ENCODE measurements at places on chromosomes 12 and 14. TPM values are rescaled to one million over a fixed set of nuclear protein-coding genes. Genes with fewer than 3 reads are reported as not detected.

DNA sequence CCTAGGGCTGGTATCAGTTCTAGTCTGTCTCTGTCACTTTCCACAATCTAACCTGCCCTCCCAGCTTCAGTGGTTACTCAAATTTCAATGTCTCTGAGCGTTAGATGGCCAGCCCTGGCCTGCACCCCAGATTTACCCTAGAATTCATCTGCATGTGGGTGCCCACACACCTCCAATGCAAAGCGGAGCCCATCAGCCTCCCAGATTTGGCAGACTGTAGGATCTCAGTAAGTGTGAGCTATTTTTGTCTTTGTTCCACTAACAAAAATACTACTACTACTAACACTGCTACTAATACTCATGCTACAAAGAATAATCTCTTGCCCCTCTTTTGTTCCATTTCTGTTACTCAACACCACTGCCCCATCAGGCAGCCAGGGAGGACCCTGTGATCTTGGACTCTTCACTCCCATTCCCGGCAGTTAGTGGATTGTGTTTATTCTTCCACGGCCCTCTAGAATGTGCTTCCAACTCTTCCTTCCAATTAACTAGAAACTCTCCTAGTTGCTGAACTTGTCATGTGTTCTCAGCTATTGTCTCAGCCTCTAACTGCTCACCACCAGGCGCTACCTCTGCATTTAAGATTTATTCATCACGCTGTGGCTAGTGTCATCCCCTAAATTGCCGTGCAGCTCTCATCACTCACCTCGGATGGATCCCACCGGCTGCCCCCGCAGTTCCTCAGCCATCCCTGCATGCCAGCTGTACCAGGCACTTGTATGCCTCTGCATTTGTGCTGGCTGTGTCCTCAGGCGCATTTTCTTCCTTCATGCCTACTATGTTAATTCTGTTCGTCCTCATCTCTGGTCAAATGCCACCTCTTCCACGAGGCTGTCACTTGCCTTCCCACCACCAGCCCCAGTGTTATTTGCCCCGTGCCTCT is 150.6 kb upstream of the HIF1A start:
- no peak for DNase-seq

- no peak for DNase-seq
These were observed 22.2 kb upstream of the RDH16 start for GRCh38 chr12:56979628-56980027.

DNA sequence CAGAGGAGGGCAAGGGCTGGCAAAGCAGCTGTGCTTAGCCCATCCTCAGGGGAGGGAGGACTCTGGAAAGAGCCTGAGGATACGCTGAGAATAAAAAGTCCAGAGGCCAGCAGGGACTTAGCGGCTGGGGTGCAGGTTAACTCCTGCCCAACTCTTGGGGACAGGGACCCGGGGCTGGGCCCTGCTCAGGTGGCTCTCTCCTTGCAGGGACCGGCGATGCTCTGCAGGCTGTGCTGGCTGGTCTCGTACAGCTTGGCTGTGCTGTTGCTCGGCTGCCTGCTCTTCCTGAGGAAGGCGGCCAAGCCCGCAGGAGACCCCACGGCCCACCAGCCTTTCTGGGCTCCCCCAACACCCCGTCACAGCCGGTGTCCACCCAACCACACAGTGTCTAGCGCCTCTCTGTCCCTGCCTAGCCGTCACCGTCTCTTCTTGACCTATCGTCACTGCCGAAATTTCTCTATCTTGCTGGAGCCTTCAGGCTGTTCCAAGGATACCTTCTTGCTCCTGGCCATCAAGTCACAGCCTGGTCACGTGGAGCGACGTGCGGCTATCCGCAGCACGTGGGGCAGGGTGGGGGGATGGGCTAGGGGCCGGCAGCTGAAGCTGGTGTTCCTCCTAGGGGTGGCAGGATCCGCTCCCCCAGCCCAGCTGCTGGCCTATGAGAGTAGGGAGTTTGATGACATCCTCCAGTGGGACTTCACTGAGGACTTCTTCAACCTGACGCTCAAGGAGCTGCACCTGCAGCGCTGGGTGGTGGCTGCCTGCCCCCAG is 2.8 kb downstream of the B3GNT4 start:
- no peak for DNase-seq

- no peak for DNase-seq
These were observed 371.7 kb upstream of the KITLG start for GRCh38 chr12:88951860-88952561.

TMPRSS12 gene
- not detected for total RNA-seq

- DNase-seq = no peak
These were observed 348 bp upstream of the SSTR1 start for GRCh38 chr14:38207377-38207735.

DNA sequence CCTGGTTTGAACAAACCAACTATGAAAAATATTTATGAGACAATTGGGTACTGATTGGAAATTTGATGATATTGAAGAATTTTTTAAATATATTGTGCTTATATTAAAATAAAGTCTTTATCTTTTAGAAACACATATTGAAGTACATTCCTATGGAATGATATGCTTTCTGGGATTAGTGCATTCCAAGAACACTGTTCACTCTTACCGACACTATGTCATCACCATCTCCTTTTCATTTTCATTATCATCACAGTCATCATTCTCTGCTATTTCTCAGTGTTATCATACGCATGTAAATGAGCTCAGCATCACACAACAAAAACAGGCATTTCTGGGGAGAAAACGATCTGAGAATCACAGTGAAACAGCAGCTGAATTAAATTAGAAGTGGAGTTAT is 513.3 kb upstream of the CCDC196 start:
- DNase-seq = no peak
